ENCODE measurements at places on chromosomes 11 and 22. TPM values are rescaled to one million over a fixed set of nuclear protein-coding genes. Genes with fewer than 3 reads are reported as not detected.

Gene KRTAP5-1
- not detected for total RNA-seq

Gene C11orf21
- under 0.01 TPM for total RNA-seq

Gene SEC14L6
- 0.16 TPM for total RNA-seq

Gene PTPRCAP
- total RNA-seq: not detected

Gene RIN1
- total RNA-seq: 28.7 TPM

Gene HEPHL1
- not detected for total RNA-seq
